DMS79 (cell line): ENCODE measurements at places on chromosomes 5 and 9.
A peak's percentile ranks its signal among the peaks of the same experiment; 100 is the strongest.

DNA sequence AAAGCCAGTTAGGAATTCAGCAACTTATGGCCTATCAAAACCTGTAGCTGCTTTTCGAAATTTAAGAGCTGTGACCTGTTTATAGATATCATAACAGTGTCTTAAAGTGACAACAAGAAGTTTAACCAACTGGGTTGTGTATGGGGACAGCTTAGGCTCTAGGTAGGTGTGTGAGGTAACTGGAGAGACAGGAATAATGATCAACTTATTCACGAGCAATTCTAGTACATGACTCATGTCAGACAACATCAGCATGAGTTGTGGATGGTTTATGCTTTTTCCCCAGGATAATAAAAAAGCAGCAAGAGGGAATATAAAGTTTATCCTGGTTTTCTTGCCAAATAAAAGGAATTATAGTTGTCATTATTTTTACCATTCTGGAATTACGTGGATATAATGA is 88.6 kb downstream of the GDNF start:
- DNase-seq, result no peak

GRCh38 chr5:108753877-108754276 is 6.2 kb downstream of the FER start:
- no peak for DNase-seq

DNA sequence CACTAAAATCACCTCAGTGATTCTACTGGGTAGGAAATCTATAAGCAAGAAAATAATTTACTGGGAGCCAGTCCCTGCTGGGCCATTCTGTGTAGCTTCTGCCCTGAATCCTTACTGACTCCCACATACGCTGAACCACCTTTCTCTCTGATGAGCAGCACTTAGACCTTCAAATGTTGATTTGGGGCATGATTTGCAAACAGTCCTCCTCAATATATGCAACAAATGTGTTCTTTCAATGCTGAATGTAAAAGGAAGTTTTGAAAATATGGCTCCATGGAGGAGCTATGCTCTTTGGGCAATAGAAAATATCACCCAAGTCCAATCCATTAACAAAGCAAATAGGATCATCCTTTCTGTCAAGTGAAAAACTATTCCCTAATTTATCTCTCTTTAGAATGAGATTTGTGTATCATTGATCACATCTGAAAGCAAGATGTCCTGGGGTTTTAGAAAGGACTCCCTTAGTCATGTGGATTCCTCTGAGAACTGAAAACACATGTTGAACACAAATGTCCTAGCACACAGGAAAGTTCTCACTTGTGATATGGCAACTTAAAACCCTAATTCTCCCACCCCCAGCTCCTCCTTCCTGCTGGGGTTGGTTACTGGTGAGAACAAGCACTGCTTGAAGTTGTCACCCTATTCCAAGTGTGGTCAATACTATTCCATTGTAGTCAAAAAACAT is 8.9 kb upstream of the CER1 start:
- DNase-seq, result no peak

GRCh38 chr5:136141561-136141960 is 8.9 kb downstream of the SMAD5 start:
- DNase-seq, result no peak

GRCh38 chr9:127519301-127520166 is 68.2 kb downstream of the LRSAM1 start:
- DNase-seq, result no peak

GRCh38 chr5:141811287-141812155 is 66.7 kb downstream of the PCDH1 start:
- peak; percentile 10 for DNase-seq

DNA sequence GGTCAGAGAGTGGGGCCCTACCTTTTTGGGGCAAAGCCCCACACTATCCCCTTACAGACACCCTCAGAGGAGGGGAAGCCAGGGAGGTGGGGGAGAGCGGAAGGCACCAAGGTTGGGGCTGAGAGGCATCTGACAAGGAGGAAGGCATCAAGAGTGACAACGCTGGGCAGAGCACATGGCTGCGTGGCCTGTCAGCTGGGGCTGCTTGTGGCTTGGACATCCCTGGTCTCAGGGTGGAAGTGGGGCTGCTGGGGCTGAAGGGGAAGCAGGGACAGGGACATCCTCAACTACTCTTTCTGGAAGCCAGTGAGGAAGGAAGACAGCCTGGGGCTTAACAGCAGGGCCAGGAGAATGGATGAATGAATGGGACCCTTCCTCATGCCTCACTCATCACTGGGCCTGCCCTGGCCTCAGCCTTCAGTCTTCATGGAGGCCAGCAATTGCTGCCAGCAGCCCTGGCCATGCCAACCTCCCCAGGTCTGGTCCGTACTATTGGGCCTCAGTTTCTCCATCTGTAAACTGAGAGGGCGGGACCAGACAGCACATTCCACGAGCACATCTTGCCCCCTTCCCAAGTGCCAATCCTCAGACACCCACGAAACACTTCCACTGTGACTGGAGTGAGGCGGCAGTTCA is 993 bp upstream of the RALGDS start:
- DNase-seq, result no peak

GRCh38 chr5:84861306-84861705 is 476.6 kb upstream of the EDIL3 start:
- DNase-seq, result no peak

DNA sequence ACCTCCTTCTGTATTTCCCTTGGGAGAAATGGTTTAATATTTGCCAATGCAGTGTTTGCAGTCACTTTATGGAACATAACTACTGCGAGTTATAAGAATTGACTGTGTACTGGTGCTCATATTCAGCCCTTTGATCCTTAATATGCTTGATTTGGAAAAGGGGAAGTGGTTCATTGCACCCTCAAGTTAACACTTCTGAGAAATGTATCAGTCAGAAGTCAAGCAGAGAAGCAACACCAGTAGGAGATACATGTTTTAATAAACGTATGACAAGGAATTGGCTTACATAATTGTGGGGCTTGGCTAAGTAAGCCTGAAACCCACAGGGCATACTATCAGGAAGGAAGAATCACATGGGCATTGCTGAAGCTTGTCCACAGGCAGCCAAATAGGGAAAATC is 131.0 kb upstream of the SPRY4 start:
- no peak for DNase-seq

DNA sequence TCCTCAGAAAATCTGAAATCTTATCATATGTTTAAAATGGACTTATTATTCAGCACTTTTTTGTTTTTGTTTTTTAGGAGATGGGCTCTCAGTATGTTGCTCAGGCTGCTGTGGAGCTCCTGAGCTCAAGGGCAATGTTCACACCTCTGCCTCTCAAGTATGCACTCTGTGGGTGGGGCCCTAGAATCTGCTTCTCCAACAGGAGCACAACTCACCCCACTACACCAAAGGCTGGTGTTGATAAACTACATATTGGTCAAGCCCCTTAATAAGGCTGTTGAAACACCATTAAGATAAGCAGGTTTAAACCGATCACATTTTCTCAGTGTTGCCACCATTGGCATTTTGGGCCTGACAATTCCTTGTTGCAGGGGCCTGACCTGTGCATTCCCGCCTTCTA is 131.6 kb downstream of the FANCC start:
- DNase-seq, result no peak

DNA sequence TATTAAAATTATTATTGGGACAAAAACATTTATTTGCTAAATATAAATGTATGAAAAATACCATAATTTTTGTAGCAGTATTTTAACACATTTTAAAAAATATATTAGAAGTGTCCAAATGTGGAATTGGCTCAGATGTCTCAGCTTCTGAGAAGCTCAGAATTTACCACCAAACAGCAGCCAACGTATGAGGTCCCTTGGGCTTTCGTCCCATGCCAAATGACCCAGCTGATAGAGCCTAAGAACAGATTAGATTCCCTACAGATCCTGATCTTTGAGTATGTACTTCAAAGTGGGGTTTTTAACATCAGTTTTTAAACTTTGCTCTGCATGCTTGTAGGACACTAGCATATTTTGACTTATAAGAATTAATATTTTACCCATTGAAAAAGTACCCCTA is 77.3 kb upstream of the RPS23 start:
- no peak for DNase-seq

GRCh38 chr9:30519756-30520155 is 1864.7 kb upstream of the ACO1 start:
- DNase-seq, result no peak

GRCh38 chr9:92295827-92296258 is 2.3 kb upstream of the IARS1 start:
- no peak for DNase-seq

DNA sequence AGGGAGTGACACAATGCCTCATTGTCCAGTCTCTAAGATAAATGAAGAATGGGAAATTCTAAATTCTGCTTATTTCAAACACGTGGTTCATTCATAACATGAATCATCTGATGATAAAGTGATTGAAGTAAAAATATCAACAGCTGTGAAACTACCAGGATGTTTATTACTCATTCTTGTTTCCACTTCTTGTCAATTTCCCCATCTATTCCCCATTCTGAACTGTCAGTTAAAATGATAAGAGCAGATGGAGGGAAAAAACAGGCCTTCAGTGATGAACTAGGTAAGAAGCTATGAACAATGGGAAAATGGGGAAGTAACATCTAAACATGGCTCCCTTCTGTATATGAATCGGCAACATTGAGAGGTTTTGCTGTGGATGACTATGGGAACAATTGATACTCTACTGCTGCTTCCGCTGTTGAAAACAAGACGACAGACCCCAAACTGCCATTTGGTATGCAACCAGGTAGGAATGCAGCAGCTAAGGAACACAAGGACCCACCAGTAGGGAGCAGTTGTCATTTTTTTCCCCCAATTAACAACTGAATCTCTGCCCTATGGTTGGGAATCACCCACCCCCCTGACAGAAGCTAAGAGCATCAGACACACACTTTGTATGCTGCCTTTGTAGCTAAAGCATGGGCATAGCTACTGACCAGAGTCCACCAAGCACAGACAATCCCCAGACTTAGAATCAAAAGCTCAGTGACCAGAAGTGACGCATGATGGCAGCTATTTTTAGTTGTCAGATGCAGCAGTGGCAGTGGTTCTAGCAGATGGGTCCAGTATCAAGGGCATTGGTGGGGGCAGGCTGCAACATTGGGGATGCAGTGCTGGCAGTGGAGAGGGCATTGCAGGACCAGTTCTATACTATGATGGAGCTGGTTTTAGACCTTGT is 52.9 kb upstream of the ZNF366 start:
- DNase-seq, result no peak

- no peak for DNase-seq
Measured at GRCh38 chr9:103992938-103993579, 101.0 kb upstream of the SMC2 start.

- DNase-seq, result no peak
Measured at GRCh38 chr9:37609735-37610397, 17.5 kb upstream of the TOMM5 start.

- DNase-seq, result no peak
Measured at GRCh38 chr9:69295872-69296552, 29.0 kb upstream of the ENTREP1 start.

GRCh38 chr9:35814841-35815543 is at the start of gene HINT2:
Gene HINT2 (minus strand): TSS chr9:35815042. CDS start chr9:35814979, 63 bp downstream.
- DNase-seq, result peak; percentile 100

- DNase-seq, result no peak
Measured at GRCh38 chr5:115849258-115849798, 7.6 kb downstream of the AP3S1 start.

GRCh38 chr9:124767821-124768220 is 3.3 kb downstream of the NR6A1 start:
- no peak for DNase-seq

GRCh38 chr9:120856700-120857099 is 14.0 kb upstream of the PSMD5 start:
- no peak for DNase-seq

DNA sequence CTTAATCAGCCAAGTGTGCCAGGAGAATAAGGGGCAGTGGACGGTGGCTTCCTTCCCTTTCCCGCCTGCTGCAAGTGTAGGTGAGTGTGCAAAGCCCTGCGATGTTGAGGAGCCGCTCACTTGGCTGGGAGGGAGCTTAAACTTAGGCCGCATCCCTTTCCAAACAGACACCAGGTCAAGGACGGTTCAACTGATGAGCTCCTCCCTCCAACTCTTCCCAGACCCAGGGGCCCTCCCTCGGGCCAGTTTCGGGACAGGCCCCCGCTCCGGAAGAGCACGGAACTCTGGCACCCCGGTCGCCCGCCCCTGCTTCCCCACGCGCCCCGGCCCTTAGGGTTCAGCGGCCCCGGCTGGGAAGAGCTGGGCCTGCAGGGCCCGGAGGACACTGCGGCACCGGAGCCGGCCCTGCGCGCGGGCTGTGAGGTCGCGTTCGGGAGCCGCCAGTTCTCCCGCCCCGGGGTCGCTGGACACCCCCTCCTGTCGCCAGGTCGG is 481 bp downstream of the MRPL36 start:
- DNase-seq, result no peak

GRCh38 chr9:77892171-77892570 is 139.4 kb downstream of the GNAQ start:
- no peak for DNase-seq

DNA sequence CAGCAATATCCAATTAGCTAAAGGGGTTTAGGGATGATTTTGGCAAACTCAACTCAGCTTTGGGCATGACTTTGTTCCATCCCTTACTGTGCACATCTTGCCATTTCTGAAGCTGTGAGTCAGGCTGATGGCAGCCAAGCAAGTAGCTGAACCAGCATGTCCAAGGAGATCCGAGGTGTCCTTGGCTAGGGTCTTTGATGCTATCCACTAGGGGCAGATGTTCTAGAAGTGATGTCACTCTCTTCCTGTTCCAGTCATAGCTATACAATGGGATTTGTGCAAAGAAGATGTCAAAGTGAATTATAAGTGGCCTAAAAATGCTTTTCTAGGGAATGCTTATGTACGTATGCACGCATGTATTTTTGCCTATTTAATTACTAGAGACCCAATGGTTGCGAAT is 160.8 kb upstream of the PAPPA start:
- DNase-seq, result no peak

GRCh38 chr9:37197158-37198038 is 77.0 kb downstream of the ZCCHC7 start:
- DNase-seq, result no peak

- no peak for DNase-seq
Measured at GRCh38 chr5:17373814-17374556, 124.0 kb upstream of the TAF11L2 start.

- no peak for DNase-seq
Measured at GRCh38 chr9:85215961-85216360, 525.8 kb downstream of the AGTPBP1 start.

GRCh38 chr5:120446068-120446492 is 18.0 kb upstream of the PRR16 start:
- no peak for DNase-seq

- no peak for DNase-seq
Measured at GRCh38 chr5:177437623-177438022, 9.0 kb upstream of the PRR7 start.

GRCh38 chr5:11048760-11049159 is 287.7 kb upstream of the DAP start:
- DNase-seq, result no peak

DNA sequence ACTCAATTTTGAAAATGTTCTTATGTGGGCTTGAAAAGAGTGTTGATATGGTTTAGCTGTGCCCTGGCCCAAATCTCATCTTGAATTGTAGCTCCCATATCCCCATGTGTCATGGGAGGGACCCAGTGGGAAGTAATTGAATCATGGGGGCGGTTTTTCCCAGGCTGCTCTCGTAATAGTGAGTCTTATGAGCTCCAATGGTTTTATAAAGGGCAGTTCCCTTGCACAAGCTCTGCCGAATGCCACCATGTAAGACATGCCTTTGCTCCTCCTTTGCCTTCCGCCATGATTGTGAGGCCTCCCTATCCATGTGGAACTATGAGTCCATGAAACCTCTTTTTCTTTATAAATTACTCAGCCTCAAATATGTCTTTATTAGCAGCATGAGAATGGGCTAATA is 71.0 kb downstream of the USP20 start:
- no peak for DNase-seq
